ENCODE measurements at places on chromosomes 1 and 21.
A peak's percentile ranks its signal among the peaks of the same experiment; 100 is the strongest.

- no peak for DNase-seq
Measured at GRCh38 chr21:44086636-44087425, 20.4 kb upstream of the PWP2 start.

DNA sequence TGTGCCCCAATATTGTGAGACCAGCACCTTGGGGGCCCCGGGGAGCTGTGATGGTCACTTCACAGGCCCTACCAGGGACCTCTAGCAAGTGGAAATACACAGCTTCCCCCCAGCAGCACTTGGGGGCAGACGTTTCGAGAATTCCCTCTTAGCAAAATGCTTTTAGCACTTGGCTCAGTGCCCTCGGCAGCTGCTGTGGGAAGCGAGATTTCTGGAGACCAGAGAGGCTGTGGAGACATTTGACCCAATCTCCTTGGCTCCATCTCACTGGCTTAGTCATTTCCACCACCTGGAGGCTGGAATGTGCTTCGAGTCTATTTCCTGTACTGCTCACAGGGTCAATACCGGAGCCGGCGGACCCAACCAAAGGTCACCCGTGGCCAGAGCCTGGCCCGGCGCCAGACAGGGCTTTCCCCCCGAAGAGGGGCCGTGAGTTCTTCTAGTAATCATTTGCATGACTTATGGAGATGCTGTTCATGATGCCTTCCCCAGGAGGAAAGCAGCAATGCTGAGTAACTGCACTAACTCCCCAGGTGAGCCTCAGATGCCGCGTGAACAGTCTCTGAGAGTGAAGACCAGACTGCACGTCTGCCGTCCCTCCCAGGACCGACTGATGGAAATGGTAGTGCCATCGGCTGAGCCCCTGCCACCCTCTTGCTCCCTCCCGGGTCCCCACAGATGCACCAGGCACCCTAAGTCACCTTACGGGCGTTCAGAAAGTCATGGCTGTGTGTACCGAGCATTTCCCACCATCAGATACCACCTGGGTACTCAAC lies 4.4 kb upstream of the C2CD2 start:
- peak; percentile 30 for DNase-seq

DNA sequence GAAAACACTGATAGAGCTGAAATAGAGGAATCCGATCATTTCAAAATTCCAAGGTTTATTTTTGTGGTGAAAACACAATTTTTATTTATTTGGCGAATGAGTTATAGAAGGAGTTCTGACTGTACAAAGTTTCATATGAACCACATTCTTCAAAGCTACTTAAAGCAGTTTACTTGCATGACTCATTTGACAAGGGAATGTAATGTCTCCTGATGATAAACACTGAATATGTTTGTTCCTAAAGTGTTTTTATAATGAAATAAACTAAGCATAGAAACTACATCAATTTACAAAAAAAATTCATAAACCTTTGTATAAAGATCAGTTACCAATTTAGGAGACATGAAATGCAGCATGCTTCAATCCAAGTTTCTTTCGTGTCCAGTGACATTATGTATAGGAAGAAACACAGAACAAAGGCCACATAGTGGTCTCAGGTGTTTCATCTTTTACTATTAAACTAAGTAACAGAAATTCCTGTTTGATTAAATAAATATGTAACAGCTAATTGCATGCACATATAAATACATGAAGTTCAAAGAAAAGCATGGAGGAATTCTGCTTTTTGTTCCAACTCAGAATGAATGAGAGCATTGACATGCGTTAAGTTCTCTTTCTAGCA lies 2.5 kb downstream of the PRKACB start:
- DNase-seq, result no peak

- no peak for DNase-seq
Measured at GRCh38 chr1:95085376-95085775, 12.6 kb upstream of the ALG14 start.

DNA sequence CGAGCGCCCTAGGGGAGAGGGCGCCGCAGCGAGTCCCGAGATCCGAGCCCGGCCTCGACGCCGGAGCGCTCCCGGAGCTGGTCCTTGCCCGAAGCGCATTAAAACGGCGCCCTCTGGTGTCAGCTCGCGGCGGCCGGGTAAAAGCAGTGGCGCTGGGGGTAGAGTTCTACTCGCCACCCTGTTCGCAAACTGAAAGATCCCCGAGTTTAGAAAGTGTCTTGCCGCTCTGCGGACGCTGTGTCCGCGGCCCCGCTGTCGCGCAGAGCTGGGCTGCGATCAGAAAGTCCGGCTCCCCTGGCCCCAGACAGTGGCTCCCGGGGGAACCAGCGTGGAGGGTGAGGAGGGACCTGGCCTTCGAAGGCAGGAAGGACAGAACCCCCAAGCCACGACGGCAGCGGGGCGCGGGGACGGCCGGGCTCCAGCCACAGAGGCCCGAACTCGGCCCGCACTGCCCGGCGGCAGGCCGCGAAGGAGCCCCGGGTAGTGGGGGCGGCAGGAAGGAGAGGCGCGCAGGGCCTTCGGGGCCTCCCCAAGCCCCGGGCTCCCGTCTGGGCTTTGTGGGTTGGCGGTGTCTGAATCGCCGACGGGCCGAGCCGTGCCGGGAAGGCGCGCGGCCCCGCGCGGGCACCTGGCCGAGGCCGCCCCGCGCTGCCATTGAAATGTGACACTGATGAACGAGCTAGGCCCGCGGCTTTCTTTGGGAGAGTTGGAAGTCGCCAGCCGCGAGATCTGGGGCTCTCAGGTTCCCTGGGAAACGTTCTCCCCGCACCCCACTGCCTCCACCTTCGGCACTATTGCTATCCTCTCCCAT lies 39.1 kb upstream of the NFIA start:
- peak; percentile 77 for DNase-seq

DNA sequence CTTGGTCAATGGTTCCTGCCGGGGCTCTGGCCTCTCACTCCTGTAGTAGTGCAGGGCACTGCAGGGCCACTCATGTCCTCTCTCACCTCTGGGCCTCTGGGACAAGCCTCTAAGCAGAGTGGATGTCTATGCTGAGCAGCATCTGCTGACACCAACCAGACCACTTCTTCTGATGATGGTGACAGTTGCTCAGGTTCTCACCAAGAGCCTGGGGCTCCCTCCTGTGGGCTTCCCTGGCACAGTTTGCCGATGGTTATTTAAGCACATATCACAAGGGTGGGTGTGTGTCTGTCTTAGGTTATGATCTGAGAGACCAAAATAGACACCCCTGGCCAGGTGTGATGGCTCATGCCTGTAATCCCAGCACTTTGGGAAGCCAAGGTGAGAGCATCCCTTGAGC lies 17.4 kb upstream of the GPR137B start:
- DNase-seq, result no peak

GRCh38 chr1:89928506-89928905 lies 66.4 kb upstream of the ZNF326 start:
- DNase-seq, result no peak

DNA sequence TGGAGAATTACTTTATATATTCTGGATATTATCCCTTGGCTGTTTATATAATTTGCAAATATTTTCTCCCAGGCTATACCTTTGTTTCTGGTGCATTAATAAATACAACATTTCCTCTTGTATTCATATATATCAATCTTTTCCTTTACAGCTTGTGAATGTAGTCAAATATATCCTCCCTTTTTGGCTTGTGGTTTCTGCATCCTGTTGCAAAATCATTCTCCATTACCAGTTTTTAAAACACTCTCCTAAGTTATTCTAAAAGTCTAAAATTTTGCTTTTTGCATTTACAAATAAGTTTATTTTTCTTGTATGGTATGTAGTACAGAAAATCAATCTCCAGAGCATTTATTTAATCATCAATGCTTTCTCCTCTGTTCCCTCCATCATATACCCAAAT lies 909.4 kb downstream of the ADGRL2 start:
- DNase-seq, result no peak

DNA sequence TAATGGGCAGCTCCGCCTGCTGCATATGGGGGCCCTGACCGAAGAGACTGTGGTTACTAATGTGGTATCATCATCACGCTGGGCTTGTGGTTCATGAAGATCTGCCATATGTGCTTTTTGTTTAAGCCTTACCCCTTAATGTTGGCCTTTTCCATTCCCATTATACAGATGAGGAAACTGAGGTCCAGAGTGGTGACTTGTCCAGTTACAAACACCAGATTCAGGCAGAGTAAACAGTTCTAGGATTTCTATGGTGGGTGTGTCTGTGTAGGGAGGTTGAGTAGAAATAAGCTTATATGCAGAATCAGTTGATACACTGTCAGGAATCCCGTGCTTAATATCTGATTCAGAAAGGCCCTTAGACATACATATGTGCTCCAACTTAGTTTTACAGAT lies 691 bp downstream of the UTP11 start:
- no peak for DNase-seq

- DNase-seq, result no peak
Measured at GRCh38 chr1:218836264-218836663, 337.4 kb upstream of the LYPLAL1 start.

DNA sequence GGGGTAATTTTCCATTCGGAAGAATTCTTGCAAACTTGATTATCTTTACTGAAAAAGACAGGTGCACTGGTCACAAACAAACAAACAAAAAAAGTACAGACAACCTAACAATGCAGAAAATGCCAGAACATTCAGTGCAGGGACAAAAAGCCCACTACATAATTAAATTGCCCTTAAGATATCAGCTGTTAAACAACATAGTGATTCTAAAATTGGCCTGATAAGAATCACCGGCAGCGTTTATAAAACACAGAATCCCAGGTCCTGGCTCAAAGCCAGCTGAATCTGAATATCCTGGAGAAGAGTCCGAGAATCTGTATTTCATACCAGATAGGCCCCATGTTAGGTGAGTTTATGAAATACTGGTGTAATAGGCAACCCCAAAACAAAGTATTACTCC lies 6.1 kb downstream of the PLPP3 start:
- DNase-seq, result no peak

DNA sequence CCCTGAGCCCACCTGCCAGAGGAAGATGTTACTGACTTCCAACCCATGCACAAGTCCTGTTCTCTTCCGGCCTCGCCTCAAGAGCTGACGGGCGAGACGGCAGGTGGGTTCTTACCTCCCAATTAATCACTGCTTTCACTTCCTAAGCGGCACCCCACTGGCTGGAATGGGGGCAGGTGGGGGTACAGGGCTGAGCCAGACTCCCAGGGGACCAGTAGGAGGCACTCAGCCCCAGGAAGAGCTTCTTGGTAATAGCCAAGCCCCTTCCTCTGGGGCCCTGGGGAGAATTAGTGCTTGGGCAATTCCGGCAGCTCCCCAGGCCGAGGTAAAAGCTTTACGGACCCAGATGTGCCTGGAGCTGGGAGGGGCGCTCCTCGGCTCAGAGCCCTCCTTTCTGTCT lies 9.7 kb downstream of the CNTN2 start:
- peak; percentile 64 for DNase-seq

- DNase-seq, result no peak
Measured at GRCh38 chr1:208254862-208255261, 10.7 kb upstream of the PLXNA2 start.

GRCh38 chr1:108521990-108522393 lies 37.9 kb upstream of the EEIG2 start:
- no peak for DNase-seq

DNA sequence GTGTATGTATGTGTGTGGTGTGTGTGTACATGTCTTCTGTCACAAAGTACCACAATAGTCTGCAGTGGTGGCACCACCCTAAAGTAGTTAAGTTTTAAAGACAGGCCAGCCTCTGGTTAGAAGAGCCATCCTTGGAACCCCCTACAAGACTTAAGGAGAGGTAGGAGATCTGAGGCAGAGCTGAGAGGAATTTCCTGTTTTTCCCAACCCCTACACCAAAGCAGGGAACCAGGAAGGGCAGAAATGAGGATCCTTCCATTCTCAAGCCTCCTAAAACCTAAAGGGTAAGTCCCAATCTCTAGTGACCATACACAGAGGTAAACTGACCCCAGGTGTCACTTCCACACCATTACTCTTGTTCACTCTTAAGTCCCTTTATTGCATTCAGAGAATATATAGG lies 11.1 kb downstream of the PEA15 start:
- DNase-seq, result no peak

DNA sequence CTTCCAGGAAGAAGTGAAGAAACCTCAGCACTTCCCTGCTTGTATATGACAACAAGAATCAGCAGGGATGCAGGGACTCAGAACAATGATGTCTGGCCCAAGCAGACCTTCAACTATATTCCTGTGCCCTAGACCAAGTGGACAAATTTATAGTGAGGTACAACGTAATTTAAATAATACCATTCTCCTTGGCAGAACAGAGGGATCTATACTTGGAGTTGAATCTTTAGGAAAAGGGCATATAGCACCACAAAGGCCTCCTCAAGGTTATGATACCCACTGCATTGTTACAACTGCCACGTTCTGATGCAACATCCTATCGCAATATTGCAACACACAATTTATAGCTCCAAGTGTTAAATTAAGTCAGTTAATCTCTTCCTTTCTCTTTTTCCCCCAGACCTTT lies 29.1 kb upstream of the GFI1 start:
- no peak for DNase-seq

GRCh38 chr1:219099307-219099706 lies 74.4 kb upstream of the LYPLAL1 start:
- no peak for DNase-seq

- DNase-seq, result no peak
Measured at GRCh38 chr1:215794156-215794555, 227.1 kb downstream of the KCTD3 start.

GRCh38 chr21:35136586-35137219 lies 87.6 kb upstream of the RUNX1 start:
- DNase-seq, result no peak

- DNase-seq, result no peak
Measured at GRCh38 chr1:183604038-183604808, 14.0 kb upstream of the NCF2 start.

DNA sequence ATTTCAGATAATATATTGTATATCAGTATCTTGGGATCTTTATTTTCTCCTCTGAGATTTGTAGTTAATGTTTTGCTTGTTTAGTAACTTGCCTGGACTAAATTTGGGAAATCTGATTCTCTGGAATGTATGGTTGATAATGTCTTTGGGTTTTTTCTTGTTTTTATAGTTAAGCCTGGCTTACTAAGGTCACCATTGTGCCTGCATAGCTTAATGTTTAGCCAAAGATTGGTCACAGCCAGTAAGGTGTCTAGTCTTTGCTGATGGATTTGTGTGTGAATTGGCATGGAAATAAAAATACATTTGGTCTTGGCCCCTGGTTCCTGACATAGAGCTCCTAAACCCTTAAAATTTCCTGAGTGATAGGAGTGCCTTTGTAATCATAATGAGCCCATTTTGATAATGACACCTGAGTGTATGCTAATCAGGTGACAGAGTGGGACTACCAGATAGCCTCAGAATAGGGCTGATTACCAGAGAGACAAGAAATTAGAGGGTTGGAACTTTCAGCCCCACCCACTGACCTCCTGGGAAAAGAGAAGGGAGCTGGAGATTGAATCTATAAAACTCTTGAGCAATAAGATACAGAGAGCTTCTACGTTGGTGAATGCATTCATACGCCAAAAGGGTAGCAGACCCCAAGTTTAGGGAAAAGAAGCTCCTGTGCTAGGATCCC lies 47.9 kb upstream of the NUF2 start:
- no peak for DNase-seq

DNA sequence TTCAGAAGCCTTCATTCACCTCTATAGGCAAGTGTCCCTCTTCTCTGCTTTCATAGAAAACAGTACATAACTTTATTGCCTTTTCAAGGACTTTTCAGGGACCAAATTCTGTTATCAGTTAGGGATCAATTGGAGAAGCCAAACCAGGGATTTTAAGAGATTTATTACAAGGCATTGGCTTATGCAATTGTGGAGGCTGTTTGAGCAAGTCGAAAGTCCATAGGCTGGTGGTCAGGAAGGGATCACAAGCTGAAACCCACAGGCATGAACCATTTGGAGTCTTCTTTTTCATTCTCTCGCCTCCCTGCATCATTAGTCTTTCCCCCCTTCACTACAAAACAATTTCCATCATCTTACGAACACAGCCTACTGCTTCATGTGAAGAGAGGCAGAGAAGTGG lies 34.8 kb upstream of the SYCP1 start:
- DNase-seq, result no peak
